ENCODE measurements at places on chromosomes 2 and 18.

DNA sequence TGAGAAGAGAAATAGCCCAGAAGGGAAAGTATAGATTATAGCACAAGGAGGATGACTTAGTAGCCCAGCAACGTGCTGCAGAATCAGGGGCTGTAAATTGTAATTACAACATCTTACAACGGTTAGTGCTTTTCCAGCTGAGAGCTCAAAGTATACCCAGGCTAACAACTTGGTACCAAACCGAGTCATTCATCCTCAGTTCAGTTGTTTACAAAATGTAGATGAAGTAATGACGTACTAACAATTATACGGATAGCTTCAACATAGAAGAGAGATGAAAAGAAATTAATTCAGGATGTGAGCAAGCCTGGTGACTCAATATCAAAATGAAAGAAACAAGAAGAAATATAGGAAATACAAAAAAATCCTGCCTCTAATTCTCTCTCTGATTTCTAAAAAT lies 99.2 kb downstream of the DYNAP start:
- DNase-seq = no peak

DNA sequence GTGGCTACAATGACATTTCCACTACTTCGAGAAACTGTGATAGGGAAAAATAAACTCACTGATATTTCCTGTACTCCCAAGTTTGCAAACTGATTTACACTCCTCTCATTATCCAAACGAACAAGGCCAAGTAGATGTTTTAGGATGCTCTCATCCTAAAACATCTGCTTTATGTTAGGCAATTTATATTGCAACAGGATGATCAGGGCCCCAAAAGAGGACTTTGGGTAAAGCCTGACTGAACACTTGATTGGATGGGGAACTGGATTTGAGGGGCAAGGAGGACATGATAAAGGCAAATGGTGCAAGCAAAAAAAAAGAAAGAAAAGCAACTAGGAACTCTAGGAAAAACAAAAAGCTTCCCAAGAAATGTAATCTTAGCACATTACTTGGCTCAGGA lies 2.1 kb upstream of the HES6 start:
- no peak for DNase-seq

DNA sequence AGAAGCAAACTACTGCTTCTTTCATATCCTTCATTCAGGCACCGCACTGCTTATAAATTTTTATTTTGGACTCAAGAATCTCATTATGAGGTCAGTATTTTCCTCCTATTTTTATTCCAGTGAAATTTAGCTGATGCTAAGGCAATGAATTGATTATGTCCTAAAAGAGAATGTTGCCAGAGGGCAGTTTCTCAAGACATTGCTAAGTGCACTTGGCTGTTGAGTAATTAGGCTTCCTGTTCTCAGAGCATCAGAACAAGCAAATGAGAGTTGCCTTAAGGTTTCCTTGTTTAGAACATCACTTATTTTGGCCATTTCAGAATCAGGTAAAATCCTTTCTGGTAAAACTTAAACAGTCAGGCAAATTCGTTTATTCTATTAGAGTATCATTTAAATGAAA lies 548.6 kb upstream of the ZEB2 start:
- no peak for DNase-seq

DNA sequence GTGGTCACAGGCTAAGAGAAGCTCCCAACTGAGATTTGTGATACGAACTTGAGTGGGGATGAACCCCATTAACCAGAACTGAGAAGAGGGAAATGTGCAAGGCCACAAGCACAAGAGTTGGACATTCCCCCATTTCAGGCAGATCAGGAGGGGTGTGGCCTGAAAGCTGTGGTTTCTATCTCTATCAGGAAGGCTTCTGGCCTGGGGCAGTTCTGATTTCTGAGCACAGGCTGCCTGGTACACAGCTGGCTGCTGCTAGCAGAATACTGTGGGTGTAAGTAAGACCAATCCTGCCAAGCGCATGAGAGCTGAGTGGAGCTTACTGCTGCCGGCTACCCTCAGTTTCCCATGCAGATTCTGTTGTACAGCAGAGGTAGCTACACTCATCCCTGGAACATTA lies 484.6 kb downstream of the SATB2 start:
- no peak for DNase-seq

GRCh38 chr2:222452422-222452950 lies 28.1 kb downstream of the SGPP2 start:
- DNase-seq = no peak

DNA sequence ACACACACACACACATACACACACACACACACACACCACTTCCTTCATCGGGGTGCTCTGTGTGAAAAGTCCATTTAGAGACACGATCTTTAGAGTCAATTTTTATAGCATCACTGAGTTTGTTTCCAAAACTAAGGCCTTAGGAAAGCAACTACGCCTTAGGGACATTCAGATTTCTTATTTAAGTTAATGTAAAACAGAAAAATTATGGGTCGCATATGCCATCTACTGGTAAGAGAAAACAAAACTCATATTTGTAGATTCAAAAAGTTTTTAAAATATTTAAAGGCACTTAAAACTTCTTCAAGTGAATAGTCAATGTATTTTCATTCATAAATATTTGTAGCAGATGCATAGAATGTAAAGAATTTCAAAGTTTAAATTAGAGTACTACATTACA lies 166.2 kb downstream of the ATAD2B start:
- DNase-seq = no peak

- no peak for DNase-seq
Observed at GRCh38 chr2:230924470-230925341, at the start of gene GPR55. Gene GPR55 (minus strand): TSS chr2:230925242. CDS start chr2:230910962, 14,280 bp downstream.
